ENCODE measurements at places on chromosomes 7 and 10.

DNA sequence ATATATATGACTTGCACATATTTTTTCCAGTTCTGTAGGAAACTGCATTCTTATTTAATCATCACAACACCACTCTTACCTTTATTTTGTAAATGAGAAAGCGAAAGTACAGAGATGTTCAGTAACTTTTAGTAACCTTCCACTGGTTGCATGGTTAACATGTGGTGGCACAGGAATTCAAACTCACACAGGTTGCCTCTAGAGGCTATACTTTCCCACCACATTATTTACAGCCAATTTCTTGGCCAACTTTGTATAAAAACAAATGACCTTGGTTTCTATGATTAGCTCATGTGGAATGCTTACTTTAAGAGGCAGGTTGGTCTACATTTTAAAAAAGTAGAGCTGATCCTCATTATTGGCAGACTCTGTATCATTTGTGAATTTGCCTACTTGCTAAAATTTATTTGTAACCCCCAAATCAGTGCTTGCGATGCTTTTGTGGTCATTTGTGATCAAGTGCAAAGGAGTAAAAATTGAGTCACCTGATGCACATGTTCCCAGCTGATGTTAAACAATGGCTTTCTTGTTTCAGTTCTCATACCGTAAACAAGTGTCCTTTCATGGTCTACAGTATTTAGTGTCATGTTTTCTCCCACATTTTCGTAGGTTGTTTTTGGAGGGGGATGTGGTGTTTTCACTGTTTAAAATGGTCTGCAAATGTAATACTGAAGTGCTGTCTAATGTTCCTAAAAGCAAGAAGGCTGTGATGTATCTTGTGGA lies 14.8 kb downstream of the BBS9 start:
- DNase-seq = no peak

DNA sequence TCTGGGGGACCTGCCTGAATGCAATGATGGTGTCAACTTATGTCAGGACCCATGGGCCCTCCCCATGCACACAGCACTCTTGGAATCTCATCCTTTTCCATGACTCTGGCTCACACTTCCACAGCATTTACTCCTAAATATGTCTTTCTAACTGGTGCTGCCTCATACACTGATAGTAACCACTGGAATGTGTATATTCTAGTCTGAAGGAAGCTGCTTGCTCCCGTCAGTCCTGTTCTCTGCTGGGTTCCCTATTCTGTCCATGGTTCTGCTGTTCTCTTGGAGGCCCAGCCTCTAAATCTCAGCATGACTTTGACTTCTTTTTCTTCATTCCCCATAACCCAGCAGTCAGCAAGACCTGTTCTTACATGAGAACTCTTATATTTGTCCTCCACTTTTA lies 1055.1 kb downstream of the KCNMA1 start:
- DNase-seq = no peak

DNA sequence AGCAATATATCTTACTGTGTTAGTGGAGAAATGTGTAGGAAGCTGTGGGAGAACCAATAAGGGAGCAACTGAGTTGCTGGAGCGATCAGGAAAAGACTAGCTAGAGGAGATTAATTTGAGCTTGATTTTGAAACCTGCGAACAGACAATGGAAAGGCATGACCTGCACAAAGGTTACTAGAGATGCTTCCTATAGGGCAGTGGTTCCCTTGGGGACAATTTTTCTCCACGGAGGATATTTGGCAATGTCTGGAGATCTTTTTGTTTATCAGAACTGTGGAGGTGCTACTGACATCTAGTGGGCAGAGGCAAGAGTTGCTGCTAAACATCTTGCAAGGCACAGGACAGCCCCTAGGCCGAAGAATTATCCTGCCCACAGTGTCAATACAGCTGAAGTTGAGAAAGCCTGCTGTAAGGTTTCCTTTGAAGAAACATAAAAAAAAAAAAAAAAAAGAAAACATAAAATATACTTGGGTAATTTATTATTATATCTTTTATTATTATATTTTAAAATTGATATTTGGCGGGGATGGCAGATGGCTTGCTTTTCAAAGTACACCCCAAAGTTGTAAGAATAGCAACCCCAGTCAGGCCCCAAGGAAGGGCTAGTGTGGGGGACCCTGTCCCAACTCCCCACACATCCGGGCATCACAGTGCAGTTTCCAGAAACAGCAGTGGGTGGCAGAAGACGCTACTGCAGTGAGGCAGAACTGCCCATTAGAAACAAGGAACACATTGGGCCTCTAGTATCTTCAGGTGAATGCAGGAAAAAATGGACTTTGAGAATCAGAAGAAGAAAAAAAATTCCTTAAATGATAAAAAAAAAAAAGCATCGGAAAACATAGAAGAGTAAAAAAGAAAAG lies 481.6 kb downstream of the SH2D4B start:
- peak; percentile 34 for DNase-seq

- DNase-seq = peak; percentile 62
Observed at GRCh38 chr10:69317175-69317604, 38.9 kb downstream of the HK1 start.

DNA sequence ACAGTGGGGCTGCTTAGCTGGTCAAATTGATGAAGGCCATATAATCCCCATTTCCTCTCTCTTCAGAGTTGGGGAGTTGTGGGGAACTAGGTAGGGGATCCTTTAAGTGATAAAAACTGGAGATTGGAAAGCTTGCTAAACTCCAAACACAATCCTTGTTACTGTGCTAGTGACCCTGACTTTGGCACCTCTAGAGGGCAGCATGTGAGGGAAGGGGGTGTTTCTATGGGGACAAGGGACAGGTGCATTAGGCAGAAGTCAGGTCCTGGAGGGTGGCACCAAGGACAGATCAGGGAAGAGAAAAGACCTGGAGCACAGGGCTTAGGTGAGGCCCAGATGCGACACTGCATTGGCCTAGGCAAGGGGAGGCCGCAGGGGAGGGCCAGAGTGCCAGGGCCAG lies 66.9 kb downstream of the CDHR3 start:
- no peak for DNase-seq
